Chondrocyte (in vitro differentiated cells): ENCODE measurements at places on chromosomes 1 and 21. TPM values are rescaled to one million over a fixed set of nuclear protein-coding genes. Genes with fewer than 3 reads are reported as not detected.

Gene FAM110D
- 0.22 to 0.27 TPM (median 0.23 TPM) in 3 replicates for total RNA-seq

Gene ASCL5
- 0.19 TPM in 1 of 3 replicates, not detected in the others for total RNA-seq

Gene CELA2A
- total RNA-seq: not detected in 3 replicates

Gene TMIGD3
- not detected in 3 replicates for total RNA-seq

Gene TGFB2
- total RNA-seq: 140 to 237 TPM (median 226 TPM) in 3 replicates

Gene VCAM1
- 4.6 to 6.1 TPM (median 5.4 TPM) in 3 replicates for total RNA-seq

Gene TMEM240
- total RNA-seq: 3.6 to 6.1 TPM (median 5.8 TPM) in 3 replicates

Gene YOD1
- 5.3 to 6.3 TPM (median 5.5 TPM) in 3 replicates for total RNA-seq

Gene MXRA8
- 154 to 238 TPM (median 158 TPM) in 3 replicates for total RNA-seq

Gene KPNA6
- 66.3 to 89.3 TPM (median 80.9 TPM) in 3 replicates for total RNA-seq

Gene BRDT
- total RNA-seq: not detected in 3 replicates

Gene KMO
- total RNA-seq: not detected in 3 replicates

Gene CSF1
- total RNA-seq: 15.2 to 19.8 TPM (median 16.8 TPM) in 3 replicates

DNA sequence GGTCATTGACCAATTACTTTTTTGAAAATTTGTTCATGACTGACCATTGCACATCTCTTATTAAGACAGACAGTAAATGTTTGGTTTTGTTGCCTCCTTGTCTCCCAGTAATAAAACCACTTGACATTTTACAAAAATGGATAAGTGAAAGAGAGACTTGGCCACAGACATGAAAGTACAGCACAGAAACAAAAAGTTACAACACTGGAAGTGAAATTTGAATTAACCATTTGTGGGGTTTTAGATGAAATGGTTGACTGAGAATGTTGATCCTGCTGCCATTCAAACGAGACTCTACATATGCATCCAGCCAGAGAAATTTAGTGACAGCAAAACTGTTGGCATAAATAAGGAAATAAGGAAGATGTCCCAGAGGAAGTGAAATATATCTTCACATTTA is 79.3 kb upstream of the B3GALT2 start:
- DNase-seq: no peak

GRCh38 chr21:38956856-38957571 is 151.3 kb downstream of the ETS2 start:
- DNase-seq: no peak

- DNase-seq: no peak
Measured at GRCh38 chr1:37761416-37762095, 3.4 kb downstream of the EPHA10 start.

- no peak for DNase-seq
Measured at GRCh38 chr1:39654291-39654690, 14.8 kb upstream of the HEYL start.

GRCh38 chr1:162835157-162835899 is 25.6 kb downstream of the CCDC190 start:
- DNase-seq: no peak

DNA sequence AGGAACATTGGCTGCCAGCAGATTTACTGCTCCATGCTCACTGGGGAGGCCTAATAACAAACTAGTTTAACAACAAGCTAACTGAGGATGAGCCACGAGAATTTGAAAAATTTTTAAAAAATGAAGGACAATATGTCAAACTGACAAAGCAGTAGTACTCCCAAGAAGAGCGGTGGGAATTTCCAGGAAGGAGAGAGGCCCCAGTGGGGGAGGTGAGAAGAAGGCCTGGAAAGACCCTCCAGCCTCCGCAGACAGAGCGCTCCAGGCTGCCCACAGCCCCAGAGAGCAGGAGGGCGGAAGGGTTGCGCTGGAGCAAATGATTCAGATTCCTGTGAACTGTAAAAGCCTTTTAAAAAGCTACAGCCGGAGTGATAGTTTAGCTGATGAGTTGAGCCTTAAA is 78.5 kb downstream of the SIPA1L2 start:
- DNase-seq: no peak

GRCh38 chr1:53541761-53542550 is 82.8 kb downstream of the DMRTB1 start:
- DNase-seq: peak; percentile 79

DNA sequence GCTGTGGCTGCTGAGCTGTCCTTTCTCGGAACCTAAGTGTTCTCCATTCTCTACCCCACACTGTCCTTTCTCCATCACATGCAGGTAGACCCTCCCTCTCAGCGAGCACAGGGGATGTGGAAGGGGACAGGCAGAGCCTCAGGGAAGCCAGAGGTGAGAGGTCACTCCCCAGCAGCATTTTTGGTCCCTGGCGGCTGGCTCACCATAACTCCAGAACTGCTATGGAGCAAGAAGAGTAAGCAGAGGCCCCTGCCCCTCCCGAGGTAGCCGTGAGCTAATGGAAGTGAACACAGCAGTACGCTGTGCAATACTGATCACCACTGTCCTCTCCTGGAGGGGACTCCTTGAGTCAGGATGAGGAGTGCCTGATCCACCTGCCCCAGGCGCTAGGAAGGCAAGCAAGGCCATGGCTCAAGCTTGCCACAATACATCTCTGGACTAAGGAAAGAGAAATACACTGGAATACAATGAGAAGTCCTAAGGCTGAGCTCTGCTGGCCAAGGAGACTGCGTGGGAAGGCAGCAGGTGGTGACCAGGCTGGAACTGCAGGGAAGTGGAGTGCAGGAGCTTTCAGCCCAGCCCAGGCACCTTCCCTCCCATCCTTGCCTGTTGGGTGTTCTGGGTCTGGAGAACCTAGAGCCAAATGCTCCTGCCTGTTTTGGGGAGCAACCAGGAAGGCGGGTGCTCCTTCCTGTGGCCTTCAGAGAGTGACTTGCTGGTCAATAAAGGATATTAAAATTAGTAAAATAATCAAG is 96.2 kb downstream of the LAMC2 start:
- DNase-seq: no peak

DNA sequence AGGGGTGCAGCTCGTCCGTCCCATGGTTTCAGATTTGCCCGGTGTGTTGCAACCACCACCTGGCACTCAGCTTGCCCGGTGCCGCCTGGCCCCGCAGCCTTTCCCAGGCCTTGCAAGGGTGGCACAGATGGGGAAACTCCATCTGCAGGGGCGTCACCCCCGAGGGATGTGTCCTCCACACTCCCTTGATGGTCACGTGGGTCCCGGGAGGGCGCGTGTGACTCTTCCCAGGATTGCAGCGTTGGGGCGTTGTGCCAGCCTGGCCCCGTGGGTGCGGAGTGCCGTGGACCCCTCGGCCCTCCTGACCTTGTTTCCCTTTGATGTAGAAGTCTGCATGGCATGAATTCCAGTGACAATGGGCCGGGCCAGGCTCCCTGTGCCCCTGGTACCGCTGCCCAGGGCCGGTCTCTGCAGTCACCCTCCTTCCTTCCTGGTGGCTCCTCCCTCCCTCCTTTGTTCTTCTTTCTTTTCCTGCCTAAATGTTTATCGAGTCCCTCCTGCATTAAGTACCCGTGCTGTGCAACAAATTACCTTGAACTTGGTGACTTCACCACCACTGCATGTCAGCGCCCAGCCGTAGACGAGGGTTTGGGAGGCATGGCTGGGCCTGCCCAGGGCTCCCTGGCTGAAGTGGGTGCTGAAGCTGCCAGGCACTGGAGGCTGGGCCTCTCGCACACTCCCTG is 22.9 kb downstream of the RRP1 start:
- peak; percentile 87 for DNase-seq

DNA sequence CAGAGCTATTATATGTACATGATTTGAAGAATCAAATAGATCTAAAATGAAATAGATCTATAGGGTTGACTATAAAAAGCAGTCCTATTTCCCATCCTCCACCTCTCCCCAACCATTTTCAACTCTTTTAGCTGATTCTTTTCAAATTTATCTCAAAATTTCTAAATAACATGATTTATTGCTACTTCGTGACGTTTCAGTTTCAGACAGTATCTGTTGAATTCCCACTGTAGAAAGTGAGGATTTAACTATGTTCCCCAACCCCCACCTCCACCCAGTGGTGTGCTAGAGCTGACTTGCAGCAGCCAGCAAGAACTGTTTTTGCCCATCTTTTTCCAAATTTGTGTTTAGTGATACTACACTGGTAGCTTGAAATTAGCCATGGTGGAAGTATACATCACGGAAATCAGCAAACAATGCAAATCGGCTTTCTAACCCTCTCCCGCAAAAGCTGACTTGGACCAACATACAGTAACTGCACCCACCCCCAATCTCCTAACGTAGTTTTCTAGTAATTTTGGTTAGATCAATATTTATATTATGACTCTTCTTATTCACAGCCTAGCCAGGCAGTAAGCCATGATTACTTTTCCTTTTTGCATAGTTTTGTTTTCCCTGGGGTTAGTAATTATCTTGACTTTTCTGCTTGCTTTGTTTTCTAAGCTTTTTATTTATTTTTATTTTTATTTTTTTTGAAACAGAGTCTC is 10.9 kb downstream of the SEMA4A start:
- no peak for DNase-seq

DNA sequence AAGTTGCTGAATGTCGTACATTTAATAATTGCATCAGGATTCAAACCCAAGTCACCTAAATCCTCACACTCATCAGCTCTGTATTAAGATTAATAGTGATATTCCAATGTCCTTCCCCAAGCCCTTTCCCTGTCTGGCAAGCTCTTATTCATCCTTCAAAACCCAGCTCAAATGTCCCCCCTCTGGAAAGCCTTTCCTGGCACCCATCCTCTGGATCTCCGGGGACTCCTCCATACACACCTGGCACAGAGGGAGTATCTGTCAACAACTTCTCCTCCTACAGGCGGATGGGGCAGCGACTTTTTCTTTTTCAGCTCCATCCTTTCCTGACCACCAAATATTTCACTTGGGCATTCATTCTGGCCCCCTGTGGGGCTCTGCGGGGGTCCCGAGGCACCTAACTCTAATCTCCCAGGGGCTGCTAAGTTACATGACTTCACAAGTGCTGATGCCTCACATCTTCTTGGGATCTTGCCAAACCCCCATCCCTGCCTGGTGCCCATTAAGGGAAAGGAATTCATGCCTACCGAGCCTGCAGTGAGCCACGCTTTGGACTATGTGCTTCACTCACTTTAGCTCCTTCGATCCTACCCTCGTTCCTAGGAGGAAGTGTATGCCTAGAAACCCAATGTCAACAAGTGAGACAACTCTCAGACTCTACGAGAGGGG is 15.2 kb downstream of the TINAGL1 start:
- DNase-seq: no peak

- no peak for DNase-seq
Measured at GRCh38 chr1:236041631-236042618, 23.0 kb downstream of the NID1 start.

GRCh38 chr21:43604505-43605204 is 54.6 kb downstream of the HSF2BP start:
- DNase-seq: no peak

- DNase-seq: peak; percentile 68
Measured at GRCh38 chr1:43622901-43623780, 26.8 kb upstream of the KDM4A start.

GRCh38 chr1:192808163-192808517 is 699 bp upstream of the RGS2 start:
- no peak for DNase-seq

DNA sequence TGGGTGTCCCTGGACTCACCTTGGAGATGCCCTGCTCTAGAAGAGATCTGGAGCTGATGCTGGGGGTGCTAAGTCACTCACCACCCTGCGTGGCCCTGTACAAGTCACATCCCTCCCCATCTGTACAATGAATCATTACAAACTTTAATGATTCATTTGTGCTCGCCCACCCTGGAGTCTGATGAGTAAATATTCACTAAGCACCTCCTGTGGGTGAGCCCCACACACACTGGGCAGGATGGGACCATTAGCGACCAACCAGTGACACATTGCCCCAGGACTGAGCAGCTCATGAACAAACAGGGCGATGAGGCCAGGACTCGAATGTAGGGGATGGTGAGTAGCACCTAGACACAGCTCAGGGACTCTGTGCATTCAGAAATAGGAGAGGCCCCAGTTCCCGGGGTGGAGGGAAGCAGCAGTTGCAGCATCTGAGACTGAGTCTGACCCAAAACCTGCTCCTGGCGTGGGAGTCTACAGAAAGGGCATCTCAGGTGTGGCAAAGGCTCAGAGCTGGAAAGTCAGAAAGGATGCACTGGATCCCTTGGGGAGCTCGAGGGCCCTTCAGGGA is 18.1 kb upstream of the PDZK1IP1 start:
- DNase-seq: no peak

DNA sequence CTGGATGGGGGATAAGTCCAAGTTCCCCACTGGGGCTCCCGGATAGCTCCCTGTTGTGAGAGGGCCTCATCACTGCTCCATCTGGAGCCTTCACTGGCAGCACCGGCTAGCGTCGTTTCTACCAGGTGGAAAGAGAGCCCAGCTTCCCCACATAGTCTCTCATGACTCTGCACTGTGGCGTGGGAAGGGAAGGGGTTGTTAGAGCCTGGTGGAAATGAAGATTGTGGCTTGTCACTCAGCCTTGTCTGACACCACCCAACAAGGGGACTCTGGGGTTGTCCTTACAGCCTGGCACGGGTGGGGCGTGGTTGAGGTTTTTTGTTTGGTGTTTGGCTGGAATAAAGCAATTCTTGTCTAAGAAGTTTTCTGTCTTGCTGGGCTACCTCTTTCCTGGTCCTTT is 94.6 kb downstream of the ADARB1 start:
- no peak for DNase-seq
